ENCODE measurements at places on chromosomes 6 and 20.

DNA sequence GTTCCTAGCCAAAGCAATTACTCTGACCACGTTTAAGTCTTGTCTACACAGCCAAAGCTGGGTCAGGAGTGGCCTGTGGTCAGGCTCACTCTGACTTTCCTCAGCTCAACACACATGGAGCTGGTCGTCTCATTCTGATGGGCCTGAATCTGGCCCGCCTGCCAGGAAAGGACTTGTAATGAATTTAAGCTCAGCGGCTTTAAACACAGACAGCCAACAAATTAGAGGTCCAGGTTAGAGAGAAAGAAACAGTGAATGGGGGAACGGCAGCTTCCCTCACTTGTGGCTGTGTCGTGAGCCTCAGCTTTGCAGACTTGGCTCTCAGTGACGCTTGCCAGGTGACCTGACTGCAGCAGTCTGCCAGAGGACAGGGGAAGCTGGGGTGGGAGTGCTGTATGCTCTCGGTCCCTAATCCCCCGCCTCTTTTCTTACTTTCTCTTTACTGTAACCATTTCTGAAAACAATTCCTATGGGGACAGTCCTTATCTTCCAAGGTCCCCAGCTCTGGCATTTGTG lies 121.9 kb upstream of the AGPAT4 start:
- no peak for DNase-seq

DNA sequence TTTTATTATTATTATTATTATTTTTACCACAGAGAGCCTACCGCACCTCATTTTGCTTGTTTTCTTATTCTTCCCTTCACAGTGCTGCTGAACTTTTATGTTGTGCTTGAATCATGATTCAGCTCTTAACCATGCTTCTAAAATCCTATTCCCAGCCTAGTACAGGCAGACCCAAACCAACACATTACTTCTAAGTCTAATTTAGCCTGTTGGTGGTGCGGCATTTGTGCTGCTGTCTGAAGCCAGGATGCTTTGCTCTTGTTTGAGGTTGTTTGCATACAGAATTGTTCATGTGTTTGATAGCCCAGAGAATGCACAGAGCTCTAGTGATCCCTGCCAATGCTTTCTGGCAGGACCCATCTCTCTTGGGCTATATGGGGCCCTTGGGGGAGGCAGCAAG lies 213.5 kb upstream of the KCNG1 start:
- no peak for DNase-seq

DNA sequence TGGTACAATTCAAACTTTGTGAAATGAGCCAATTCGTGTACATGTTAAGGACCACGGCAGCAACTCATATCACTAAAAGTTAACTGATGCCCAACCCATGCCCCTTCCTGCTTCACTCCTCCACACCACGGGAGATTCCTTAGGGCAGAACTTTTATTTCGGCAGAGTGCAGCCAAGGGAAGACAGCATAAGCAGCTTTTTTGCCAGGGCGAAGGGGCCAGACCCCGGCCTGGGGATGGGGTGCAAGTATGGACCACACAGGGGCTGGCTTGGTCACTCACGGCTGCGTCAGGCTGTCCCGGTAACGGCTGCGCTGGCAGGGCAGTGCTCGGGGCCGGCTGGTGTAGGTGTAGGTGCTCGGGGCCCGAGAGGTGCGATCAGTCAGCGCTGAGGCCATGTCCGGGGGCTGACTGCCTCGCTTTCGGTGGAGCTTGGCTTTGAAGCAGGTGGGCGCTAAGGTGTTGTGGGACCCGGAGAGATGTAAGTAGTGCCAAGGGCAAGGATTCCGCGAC lies 792 bp downstream of the RSPH3 start:
- DNase-seq = no peak

- no peak for DNase-seq
Observed at GRCh38 chr6:16927205-16927604, 165.9 kb upstream of the ATXN1 start.

DNA sequence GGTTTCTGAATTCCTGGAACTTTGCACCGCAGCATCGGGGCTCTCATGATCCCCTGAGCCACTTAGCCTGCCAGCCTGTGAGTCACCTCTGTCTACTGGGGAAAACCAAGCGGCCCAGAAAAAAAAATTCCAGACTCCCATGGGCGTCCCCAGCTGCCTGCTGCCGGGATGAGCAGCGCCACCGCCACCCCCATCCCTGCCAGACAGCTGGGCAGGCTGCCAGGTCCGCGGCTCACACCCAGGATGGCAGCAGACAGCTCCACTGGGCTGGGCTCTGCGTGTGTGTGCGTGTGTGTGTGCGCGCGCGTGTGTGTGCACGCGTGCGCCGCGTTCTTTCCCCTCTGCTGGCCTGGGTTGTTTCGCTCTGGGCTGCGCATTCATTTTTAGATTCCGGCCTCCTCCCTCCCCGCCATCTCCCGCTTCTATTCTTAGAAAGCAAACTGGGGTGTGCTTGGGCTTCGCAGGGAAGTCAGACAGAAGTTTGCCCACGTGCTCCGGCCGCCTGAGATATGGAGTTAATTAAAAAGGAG lies 38.9 kb upstream of the PMEPA1 start:
- peak; percentile 52 for DNase-seq

DNA sequence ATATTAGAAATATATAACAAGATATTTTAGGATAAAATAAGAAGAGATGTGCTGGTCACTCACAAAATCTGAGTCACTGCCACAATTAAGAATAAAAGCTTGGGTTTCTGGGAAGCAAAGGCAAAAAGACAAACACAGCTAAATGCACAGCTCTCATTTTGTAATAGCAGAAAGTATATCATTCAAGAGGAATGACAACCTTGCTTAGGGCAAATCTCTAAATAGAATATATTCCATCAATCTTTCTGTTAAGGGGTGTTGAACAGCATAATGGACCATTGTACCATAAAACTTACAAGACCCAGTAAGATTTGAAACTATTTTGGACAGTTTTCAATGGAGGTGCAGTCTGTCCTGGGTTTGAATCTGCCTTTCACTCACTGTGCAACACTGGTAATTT lies 464.9 kb upstream of the SOX4 start:
- no peak for DNase-seq

GRCh38 chr20:48142516-48142773 lies 357.2 kb upstream of the SULF2 start:
- DNase-seq = no peak

GRCh38 chr20:24696396-24696795 lies 227.0 kb downstream of the SYNDIG1 start:
- no peak for DNase-seq

DNA sequence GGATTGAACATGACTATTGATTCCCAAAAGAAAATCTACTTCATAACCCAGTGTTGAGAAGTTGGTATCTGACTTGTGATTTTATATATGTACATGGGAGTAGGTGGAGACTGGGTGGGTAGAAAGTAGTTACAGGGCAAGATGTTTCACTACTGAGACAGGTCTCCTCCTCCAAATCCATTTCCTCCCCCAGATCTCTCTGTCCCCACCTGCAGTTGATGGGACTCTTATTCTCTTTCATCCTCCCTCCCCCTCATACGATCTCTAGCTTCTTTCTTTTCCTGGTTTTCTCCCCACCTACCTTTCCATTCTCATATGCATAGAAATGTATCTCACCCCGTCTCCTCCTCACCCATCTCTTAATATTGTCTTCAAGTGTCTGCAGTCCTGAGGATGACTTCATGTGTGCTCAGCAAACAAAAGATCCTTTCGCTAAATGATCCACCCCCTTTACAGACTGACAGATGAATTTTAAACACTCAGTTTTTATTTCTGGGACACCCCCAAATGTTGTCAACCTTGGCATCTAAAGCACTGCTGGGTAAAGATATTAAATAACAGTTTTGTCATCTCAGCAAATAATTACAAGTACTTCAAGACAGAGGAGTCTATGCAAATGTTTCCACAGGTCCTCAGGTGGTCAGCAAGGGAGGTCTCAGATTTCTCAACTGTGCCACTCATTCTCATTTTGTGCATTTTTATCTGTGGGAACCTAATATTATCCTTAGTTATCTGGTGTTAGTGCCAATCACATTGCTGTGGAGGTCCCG lies 18.7 kb upstream of the HECA start:
- DNase-seq = no peak

GRCh38 chr20:47999166-47999565 lies 213.9 kb upstream of the SULF2 start:
- DNase-seq = no peak

GRCh38 chr20:52200870-52201269 lies 9.3 kb upstream of the ZFP64 start:
- no peak for DNase-seq

DNA sequence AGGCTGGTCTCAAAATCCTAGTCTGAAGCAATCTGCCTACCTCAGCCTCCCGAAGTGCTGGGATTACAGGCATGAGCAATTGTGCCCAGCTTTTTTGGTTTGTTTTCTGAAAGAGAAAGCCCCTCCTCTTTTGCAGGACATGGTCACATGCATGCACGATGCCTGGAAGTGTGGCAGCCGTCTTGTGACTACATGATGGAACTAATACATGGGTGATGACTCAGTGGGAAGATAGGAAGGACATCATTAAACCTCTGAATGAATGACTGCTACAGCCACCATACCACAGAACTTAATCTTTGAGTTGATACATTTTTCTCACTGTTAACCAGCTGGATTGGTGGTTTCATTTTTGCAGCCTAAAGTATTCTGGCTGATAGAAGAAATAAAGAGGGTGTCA lies 13.4 kb upstream of the CTNNBL1 start:
- no peak for DNase-seq

- no peak for DNase-seq
Observed at GRCh38 chr20:33419140-33419974, 18.0 kb upstream of the CDK5RAP1 start.

DNA sequence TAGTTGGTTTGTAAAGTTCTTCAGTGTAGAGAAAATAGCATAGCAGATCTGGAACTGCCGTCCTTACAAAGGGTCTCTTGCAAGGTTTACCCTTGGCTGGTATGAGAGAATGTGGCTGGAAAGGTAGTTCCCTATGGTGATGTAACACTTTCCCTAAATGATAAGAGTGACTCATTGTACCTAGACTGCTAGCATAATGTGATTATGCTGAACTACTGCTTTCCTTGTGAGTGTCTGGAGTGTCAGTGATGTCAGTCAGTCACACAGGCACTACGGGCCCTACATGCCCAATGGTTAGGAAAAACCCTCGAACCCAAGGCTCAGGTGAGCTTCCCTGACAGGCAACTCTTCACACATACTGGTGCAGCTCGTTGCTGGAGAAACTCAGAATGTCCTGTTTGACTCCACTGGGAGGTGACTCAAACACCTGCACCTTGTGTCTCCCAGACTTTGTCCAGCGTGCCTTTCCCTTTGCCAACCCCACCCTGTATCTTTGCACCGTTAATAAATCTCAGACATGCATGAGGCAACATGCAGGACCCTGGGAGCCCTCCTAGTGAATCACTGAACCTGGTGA lies 28.4 kb upstream of the LY86 start:
- DNase-seq = no peak

GRCh38 chr6:46324706-46325105 lies 153.9 kb upstream of the ENPP5 start:
- DNase-seq = no peak

DNA sequence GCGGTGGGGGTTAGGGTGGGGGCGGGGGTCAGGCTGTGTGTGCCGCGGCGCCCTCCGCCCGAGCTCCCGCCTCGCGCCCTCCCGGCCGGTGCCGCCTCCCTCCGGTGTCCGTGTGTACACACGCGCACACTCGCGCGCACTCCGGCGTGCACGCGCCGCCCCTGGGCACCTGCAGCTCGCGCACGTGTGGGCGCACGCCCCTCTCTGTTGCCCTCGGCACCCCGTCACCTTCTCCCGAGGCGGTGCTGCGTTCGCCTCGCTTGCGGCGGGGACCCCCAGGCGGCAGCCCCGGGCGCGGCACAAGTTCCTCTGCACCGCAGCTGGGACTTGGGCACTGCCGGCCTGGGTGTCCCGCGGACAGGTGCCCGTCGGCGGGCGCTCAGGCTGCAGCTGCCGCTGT lies 525 bp downstream of the MACROD2 start:
- DNase-seq = no peak

GRCh38 chr6:157464653-157465535 lies 83.9 kb downstream of the ZDHHC14 start:
- DNase-seq = no peak

- DNase-seq = no peak
Observed at GRCh38 chr6:18536591-18537055, 149.5 kb downstream of the RNF144B start.

- DNase-seq = no peak
Observed at GRCh38 chr6:28336284-28337120, 554 bp upstream of the ZSCAN31 start.

DNA sequence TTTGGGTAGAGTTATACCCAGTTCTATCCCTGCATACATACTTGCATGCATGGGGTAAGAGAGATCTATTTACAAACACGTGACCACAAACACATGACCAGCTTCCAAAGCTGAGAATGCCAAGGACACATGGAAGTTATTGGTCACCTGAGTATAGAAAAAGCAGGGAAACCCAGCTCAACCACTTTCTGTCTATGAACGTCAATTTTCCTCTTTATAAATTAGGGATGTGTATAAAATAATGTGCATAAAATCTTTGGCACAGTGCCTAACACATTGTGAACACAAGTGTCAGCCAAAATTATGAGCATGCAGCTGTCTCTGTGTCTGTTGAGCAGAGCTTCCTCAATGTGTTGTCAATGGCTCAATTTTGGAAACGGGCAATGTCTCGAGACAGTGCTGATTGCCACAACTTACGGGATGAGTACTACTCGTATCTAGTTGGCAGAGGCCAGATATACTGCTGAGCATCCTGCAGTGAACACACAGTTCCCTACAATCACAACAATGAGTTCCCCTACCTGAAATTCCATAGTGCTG lies 44.9 kb downstream of the TPD52L1 start:
- DNase-seq = no peak

DNA sequence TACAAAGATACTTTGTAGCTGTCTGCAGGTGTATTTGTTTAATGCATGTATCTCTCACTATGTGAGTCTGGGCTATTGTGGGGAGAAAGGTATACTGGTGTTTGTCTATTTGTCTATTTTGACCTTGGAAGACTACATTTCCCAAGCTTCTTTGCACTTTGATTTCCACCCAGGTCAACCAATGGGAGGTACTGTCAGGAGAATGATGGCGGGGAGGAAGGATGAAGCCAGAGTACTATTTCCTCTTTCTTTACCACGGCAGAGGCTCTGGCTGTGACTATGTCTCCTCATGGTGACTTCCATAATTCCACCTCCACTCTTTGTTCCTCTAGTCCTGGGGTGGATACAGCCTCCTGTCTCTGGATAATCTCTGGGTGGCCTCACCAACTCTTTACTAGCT lies 23.1 kb downstream of the LBP start:
- no peak for DNase-seq

- DNase-seq = no peak
Observed at GRCh38 chr6:125020385-125020784, 58.1 kb downstream of the RNF217 start.

DNA sequence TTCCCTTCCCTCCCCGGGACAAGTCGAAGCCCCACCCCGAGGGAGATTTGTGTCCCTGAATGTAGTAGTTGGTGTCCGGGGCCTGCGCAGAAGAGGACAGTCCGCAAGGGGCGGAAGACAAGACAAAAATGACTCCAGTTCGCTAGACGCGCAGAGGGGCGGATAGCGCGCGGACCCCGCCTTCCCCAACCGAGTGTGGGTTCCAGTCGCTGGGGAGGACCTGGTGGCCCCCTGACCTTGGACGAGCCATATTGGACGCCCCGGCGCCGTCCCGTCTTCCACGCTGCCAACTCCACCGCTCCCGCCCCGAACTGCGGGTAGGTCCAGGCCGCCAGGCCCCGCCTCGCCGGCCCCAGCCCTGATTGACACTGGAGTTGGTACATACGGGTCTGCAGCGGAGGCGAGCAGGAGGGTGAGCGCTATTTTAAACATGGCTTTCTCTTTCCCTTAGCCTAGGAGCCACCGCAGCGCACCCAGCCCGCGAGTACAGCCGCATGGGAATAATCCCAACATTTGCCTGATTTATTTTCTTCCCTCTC lies 802 bp downstream of the HMGN3 start:
- peak; percentile 54 for DNase-seq
